ENCODE measurements at places on chromosomes 3 and 15. TPM values are rescaled to one million over a fixed set of nuclear protein-coding genes. Genes with fewer than 3 reads are reported as not detected.

The TGM4 gene
- polyA plus RNA-seq = 0.14 TPM

The CSPG5 gene
- polyA plus RNA-seq = 1.1 TPM

The GPR27 gene
- polyA plus RNA-seq = 2.9 TPM

The UBA7 gene
- polyA plus RNA-seq = 60.9 TPM

The CD80 gene
- 3.2 TPM for polyA plus RNA-seq

The FETUB gene
- not detected for polyA plus RNA-seq

The ROPN1 gene
- polyA plus RNA-seq = 0.21 TPM

The RTP1 gene
- polyA plus RNA-seq = not detected

GRCh38 chr15:85412066-85412465 is 31.7 kb downstream of the AKAP13 start:
- DNase-seq = no peak

GRCh38 chr3:64318001-64318400 is 92.7 kb upstream of the PRICKLE2 start:
- DNase-seq = no peak

- no peak for DNase-seq
Measured at GRCh38 chr3:24100696-24101402, 155.8 kb downstream of the NR1D2 start.

DNA sequence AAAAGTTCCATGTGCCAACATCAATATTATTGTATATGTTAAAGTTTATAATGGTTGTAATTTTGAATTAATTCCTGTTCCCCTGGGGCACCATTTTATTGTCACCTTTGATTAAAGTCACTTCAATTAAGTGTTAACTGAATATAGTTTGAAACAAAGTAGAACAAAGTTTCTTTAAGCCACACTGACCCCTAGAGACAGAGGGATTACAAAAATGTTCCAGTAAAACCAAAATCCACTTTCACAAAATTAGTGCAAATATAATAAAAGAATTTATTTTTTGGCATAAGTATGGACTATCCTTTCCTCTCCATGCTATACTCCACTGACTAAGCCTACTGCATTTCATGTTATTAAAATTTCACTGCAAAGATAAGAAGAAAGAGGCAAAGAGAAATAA is 123.9 kb downstream of the ZMAT3 start:
- no peak for DNase-seq

GRCh38 chr3:143712522-143712921 is 135.7 kb downstream of the SLC9A9 start:
- DNase-seq = no peak

DNA sequence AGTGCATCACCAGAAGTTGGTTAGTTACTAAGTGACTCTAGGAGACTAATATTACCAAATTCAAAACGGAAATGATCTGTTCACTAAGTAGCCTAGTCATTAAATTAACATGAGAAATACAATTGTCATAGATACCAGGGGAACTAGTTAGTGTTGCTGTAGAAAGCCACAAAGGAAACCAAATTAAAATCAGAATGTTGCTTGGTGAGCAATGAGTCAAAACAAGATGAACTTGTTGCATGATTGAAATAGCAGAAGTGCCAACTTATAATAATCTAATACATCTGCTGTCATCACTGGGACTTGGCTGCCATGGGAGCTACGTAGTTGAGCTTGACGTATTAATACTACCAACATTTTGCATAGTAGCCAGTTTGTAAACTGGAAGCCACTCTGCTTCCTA is 458.1 kb downstream of the DIPK2A start:
- no peak for DNase-seq

GRCh38 chr3:58192069-58192468 is 18.7 kb downstream of the DNASE1L3 start:
- no peak for DNase-seq

DNA sequence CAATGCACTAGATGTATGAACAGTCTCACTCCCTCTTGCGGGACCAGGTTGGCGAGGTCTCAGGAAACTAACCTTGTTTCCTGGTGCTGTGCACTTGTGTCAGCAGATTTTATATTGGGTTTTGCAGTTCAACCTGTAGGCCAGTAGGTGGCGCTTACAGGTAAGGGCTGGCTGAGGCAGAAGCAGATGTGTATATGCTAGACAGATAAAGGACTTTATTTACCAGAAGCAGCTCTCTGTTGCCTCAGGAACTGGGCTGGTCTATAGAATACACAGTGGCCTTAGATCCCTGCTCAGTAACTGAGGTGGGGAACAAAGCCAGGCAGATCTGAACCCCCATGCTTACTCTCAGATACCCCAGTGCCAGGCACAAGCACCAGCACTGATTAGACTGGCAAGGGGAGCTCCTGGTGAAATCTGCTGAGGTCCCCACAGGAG is 296.8 kb downstream of the DOCK3 start:
- no peak for DNase-seq

GRCh38 chr3:7307410-7307809 is 446.5 kb downstream of the GRM7 start:
- DNase-seq = no peak

DNA sequence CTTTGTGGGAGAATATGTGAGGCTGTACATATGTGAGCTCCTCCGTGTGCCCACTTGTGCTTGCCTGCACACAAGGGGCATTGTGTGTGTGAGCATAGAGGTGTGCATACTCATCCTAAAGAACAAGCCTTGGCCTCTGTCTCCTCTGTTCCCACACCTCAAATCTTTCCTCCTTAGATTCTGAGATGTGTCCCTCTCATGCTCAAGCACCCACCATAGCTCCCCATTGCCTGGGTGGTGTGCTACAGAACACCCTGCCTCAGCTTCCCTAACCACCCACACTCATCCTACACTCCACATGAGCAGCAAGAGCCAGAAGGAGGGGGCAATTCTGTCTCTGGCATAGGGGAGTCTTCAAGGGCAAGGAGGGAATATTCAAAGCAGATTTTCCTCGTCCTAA is 27.7 kb downstream of the LINGO1 start:
- DNase-seq = no peak

DNA sequence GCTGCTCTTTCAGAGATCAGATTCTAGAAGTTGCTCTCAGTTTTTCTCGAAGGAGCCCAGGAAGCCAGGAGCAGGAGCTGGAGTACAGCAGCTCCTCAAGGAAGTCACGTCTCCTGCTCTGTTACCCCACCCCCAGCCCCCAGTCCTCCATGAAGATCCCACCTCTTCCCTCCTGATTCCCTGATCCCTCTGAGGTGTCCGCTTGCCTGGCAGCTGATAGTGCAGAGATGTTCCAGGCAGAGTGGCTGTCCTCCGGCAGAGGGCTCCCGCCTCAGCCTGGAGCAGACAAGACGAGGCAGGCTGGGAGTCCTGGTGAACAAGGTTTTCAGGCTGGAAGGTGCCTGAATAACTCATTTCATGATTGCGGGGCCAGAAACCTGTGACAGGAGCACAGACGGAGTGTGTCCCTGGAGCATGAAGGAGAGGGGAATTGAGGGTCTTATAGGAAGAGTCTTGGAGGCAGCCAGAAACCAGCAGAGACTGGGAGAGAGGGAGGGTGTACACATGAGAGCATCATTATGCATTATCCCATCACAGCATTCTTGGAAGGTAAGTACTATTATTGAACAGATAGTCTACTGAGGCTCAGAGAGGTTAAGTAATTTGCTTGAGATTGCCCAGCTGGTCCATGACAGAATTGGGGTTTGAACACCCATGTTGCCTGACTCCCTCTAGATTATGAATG is 1.2 kb downstream of the HRH1 start:
- DNase-seq = peak; percentile 65

- DNase-seq = no peak
Measured at GRCh38 chr3:133572158-133573053, 1.1 kb upstream of the CDV3 start.

- peak; percentile 55 for DNase-seq
Measured at GRCh38 chr3:128969993-128970739, 23.7 kb downstream of the CFAP92 start.

DNA sequence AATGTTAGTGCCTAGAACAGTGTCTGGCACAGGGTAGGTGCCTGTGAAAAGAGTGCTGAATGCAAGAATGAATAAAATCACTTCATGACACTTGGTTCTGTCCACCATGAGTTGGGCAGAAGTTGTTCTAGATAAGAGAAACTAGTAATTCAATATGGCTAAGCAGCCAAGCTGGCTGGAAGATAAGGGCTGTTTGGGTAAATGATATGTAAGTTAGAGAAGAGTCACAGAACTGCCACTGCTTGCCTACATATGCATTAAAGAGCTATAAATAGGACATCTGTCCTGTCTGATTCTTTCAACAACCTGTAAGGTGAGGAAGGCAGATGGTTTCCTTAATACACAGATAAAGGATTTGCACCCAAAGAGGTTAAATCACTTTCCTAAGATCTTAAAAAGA is 13.1 kb downstream of the MTMR10 start:
- no peak for DNase-seq

GRCh38 chr3:189602471-189602870 is 28.7 kb upstream of the TP63 start:
- no peak for DNase-seq

DNA sequence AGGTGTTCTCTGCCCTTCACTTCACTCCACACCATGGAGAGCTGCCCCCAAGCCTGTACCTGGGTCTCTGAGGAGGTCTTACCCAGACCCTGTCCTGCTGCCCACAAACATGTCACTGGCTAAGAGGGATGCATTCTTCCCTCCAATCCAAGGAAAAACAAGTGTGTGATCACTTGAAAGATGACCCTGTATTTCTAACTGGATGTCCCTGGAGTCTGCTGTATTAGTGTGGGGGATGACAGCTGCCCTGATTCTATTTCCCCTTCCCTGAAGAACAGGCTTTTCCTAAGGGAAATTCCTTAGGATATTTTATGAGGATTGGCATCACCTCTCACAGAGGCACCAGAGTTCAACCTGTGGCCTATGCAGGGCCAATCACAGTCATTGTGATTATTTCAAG is 55.0 kb upstream of the GATA2 start:
- DNase-seq = no peak

GRCh38 chr15:87850916-87851315 is 405.6 kb downstream of the NTRK3 start:
- no peak for DNase-seq

Measured in left lung (tissue), 14 donors.